ENCODE measurements at places on chromosomes 16 and 17.

GRCh38 chr16:69112285-69113129 is 7.1 kb downstream of the HAS3 start:
- DNase-seq, result peak; percentile 26

GRCh38 chr17:78154903-78155811 is 9.0 kb downstream of the C17orf99 start:
- no peak for DNase-seq

DNA sequence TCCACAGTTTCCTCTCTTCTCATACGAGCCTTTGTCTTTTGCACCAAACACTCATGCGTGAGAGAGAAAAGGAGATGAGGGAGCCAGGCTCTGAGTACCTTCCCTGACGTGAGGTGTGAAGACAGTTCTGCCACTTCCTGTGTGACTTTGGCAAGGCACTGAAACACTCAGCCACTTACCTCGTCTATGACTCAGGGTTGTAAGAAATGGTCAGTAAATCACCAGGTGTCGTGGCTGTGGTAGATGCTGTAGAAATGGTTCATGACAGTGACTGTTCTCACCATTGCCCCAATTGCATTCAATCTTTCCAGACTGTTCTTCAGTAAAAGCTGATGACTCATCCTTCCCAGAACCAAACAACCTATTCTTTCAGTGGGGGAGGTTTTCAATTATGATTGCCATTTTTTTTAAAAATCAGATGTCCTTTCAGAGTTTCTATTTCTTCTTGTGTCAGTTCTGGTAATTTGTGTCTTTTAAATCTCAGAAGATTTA is 49.2 kb upstream of the CBFA2T3 start:
- no peak for DNase-seq

GRCh38 chr17:3695129-3695722 is 729 bp downstream of the P2RX5 start:
- DNase-seq, result no peak

DNA sequence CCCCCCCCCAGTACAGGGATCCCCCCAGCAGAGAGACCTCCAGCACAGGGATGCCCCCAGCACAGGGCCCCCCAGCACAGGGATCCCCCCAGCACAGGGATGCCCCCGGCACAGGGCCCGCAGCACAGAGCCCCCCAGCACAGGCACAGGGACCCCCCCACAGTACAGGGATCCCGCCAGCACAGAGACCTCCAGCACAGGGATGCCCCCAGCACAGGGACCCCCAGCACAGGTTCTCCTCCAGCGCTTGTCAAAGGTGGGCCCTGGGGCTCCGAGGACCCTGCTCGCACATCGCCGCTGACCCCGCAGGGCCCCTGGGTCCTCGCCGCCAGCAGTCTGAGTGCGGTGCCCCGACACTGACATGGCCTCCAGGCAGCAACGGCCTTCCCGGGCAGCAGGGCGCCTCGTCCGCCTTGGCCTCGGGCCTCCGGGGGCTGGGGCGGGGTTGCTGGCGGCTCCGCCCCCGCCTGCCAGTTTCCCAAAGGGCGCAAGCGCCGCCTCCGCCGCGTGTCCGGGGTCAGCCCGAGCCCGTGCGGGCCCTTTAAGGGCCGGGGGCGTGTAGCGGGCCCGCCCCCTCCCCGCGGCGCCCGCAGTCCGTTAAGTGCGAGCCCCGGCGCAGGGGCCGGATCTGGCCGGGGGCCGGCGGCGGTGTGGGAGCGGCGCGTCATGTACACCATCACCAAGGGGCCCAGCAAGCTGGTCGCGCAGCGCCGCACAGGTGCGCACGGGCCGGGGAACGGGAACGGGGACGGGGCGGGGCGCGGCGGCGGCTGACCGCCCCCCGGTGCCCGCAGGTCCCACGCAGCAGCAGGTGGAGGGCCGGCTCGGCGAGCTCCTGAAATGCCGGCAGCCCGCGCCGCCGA is at the start of gene MCRIP2:
Gene MCRIP2, plus strand, starts transcription at position 503 of the 863 bp plus-strand sequence. Its CDS starts 164 bp downstream, at position 667.
- peak; percentile 46 for DNase-seq

DNA sequence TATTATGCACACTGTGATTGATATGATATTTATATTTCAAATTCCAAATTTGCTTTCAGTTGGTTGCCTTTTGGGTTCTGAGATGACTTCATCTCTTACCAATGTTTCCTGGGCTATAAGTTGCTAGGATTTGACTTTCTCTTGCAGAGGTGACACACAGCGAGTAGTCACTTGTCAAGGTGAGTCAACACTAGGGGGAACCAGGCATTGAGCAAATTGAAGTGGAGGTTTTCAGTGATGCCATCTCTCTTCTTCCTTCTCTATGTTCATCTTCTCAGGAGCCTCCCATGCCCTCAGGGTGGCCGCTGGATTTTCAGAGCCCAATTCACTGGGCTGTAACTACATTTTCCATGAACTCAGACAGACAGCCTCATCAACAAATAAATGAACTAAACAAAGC is 6.0 kb upstream of the CPD start:
- DNase-seq, result peak; percentile 45

GRCh38 chr16:65372171-65372570 is 250.3 kb upstream of the CDH11 start:
- no peak for DNase-seq

GRCh38 chr17:5899496-5900195 is 170.5 kb upstream of the WSCD1 start:
- no peak for DNase-seq
